GM12865 (cell line): ENCODE measurements at places on chromosomes 11 and 22.

GRCh38 chr11:78659326-78660270, 84.9 kb upstream of the NARS2 start:
- no peak for DNase-seq

DNA sequence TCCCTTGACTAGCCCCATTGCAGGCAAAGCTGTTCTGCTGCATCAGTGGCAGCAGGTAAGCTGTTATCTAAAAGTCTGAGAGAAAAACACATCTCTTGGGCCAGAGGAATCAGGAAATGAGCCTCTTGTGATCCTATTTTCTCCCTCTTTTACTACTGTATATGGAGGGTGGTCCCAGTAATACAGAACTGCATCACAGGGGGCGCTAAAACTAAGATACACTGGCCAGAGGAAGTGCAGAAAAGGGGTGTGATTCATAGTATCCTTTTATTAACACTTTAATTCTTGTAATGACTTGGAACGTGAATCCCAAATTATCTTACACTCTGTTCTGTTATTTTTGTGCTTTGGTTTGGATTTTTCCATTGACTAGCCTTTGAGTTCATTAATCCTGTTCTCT, 8.8 kb upstream of the MED17 start:
- DNase-seq = no peak

DNA sequence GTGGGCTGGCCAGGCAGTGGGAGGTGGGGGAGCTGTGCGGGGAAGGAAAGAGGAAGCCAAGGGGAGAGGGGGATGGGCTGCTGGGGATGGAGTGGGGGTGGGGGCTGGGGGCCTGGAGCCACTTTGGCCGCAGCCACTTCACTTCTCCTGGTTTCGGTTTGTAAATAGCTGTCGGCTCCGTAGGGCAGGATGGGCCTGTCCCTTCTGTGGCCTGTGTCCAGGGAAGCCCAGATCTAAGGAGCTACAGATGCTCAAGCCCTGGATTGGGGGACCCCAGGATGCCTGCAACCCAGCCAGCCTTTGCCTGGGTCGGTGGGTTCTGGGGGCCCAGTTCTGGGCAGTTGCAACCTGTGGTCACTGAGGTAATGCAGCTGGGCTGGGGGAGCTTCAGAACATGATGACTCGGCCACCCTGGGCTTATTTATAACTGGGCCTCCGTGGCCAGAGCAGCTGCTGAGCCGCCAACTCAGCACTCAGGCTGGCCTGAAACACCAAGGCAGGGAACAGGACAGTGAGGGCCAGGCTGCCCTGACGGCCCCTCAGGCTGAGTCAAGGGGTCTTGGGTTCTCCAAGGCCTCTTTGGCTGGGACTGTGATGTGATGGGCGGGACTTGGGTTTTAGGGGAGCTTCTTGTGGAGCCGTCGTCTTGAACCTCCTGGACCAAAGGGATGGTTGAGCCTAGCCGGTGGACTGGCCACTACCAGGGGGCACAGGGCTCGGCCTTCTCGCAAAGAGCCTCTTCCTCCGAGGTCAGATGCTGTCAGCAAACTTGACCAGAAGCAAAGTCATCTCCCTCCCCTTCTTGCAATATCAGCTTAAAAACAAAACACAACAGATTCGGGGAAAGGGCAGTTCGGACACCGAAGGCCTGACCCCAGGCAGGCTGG, 15.0 kb upstream of the SLC39A13 start:
- no peak for DNase-seq

- no peak for DNase-seq
Measured at GRCh38 chr11:121412711-121413415, 39.3 kb upstream of the SORL1 start.

DNA sequence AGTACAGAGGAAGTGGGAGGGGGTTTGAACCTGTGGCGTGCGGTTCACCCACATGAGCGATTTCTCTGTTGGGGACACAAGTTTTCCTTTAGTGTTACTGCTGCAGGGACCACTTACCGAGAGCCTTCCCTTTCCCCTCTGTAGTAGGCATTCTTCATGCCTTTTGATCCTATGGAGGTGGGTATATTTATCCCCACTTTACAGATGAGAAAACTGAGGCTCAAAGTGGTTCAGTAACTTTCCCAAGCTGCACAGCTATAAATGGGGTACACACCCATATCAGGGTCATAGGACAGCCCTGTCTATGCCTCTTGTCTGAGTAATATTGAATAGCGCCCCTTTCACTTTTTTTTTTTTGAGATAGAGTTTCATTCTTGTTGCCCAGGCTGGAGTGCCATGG, 3.3 kb upstream of the PHF21B start:
- DNase-seq = no peak

DNA sequence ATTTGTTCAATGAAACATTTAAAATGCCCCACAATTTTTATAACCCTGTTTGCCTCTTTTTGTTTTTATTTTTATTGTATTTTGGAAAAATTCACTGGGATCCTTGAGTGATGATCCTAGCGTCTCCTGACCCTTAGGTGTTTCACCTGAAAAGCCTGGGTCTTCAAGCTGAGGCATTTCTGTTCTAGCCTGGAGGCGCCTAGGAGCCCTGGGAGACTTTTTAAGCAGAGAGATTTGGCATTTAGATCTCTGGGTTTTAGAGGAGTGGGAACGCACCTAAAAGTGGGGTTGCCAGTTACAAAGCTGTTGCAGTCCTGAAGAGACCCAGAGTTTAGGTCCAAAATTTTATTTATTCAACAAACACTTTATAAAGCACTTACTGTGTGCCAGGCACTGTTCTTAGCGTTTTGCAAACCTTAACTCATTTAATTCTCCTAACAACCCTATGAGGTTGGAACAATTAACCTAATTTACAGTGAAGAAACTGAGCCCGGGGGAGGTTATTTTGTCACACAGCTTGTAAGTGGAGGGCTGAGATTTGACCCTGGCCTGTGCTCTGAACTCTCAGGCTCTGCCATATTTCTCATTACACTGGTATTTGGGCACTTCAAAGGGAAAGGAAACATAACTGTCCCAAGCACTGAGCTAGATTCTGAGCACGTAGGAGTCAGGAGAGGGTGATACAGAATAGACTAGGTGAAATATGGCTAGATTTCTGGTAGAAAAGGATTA, 834 bp upstream of the FADS1 start:
- DNase-seq = no peak

DNA sequence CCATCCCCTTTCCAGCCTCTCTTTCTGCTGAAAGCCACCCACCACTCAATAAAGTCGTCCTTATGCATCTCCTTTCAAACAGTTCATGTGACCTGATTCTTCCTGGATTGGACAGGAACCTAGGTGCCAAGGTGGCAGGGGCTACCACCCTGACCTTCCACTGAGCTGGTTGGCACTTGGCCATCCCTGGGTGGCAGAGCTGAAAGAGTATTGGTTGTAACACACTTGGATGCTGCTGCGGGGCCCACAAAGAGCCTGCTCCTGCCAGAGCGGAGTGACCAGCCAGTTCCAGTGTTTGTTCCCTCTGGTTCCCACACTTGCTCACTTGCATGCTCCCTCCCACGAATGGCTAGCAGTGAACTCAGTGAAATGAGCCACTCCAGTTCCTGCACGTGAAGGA, 57.2 kb upstream of the OR4C15 start:
- DNase-seq = no peak

GRCh38 chr11:94557992-94558391, 9.2 kb upstream of the PIWIL4 start:
- DNase-seq = no peak

DNA sequence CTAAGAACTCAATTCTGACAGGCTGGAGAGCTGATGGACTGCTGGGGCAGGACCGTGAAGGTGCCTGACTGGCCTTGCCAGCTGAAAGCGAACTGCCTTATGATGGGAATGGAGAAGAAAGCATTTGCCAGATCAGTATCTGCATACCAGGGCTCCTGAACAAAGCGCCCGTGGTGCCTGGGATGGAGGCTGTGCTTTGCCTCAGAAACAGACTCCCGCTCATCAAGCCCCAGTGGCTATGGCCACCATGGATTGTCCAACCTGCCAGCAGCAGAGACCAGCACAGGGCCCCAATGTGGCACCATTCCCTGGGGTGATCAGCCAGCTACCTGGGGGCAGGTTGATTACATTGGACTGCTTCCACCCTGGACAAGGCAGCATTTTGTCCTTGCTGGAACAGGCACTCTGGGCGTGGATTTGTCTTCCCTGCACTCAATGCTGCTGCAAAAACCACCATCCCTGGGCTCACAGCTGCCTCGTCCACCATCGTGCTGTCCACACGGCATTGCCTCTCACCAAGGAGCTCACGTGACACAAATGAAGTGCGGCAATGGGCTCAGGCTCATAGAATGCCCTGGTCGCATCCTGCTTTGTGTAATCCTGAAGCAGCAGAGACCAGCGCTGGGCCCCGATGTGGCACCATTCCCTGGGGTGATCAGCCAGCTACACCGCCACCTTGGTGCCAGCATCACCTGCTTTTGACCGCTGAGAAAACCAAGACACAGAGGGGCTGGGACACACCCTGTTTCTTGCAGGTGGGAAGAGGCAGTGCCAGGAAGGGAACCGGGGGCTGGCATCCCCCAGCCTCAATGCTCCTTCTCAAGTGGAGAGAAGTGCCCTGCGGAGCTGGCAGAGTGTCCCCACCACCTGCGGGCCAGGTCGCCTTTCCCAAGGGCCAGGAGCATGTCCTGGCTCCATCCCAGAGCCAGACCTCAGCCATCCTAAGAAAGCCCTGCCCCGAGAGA, 1367.5 kb downstream of the BRD1 start:
- no peak for DNase-seq
